ENCODE measurements at places on chromosomes 3 and 15.

- DNase-seq: no peak
Observed at GRCh38 chr3:188310270-188310710, 156.3 kb downstream of the LPP start.

- DNase-seq: no peak
Observed at GRCh38 chr3:164387236-164387635, 691.1 kb downstream of the SI start.

DNA sequence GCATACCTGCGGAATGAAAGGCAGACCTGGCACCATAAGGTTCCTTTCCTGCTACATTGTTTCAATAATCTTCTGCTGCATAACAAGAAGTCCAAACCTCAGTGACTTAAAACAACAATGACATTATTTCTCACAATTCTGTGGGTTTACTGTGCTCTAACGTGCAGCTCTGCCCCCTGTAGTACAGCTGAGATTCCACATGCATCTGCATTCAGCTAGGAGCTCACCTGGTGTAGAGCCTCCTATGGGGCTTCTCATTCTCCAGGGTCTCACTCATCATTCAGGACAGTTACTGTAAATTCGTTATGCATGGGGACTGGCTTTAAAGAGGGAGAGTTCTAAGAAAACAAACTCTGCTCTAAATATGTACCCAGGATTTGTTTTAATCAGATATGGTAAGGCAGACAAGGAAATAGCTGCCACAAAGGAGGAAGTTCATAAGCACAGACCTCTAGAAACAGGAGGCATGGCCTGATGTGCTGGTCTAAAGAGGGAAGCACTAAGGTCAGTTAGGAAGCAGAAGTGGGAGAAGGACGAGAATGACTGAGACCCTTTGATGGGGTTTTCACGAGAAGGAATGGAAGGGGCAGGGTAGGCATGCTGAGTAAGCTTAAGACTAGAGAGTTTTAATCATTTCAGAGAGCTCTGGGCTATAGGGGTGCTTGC lies 347.0 kb downstream of the NEK10 start:
- no peak for DNase-seq

GRCh38 chr3:36892457-36893136 lies 52.3 kb downstream of the TRANK1 start:
- no peak for DNase-seq

- no peak for DNase-seq
Observed at GRCh38 chr3:175818811-175819464, 959.8 kb downstream of the NAALADL2 start.
